Regular cardiac myocyte (primary cell): ENCODE measurements at places on chromosomes 16 and 17. TPM values are rescaled to one million over a fixed set of nuclear protein-coding genes. Genes with fewer than 3 reads are reported as not detected.

Gene NT5C3B
- total RNA-seq, result 57.5 and 69.2 TPM in 2 replicates

Gene NPIPB13
- 0.58 and 1.4 TPM in 2 replicates for total RNA-seq

Gene KCNJ18
- not detected in 2 replicates for total RNA-seq

Gene PLA2G10
- not detected in 2 replicates for total RNA-seq

Gene CLDN7
- 0.19 and 1.7 TPM in 2 replicates for total RNA-seq

Gene TSNAXIP1
- total RNA-seq, result 0.38 and 1.1 TPM in 2 replicates
